ENCODE measurements at places on chromosomes 1 and 21.

DNA sequence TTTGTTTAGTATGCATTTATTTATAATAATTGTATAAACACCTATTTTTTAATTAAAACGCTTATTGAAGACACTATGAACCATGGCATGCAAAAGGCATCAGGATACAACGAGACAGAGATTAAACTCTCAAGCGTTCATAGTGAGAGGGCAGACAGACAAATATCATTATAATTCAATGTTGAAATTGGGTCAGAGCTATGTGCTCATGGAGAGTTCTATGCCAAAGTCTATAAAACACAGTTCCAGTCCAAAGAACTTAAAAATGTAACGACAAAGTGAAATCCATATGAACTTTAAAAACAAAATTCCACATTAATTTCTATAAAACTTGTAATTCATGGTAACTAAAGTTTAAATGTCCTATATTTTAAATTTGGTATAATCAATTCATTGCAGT, 724.0 kb downstream of the LTN1 start:
- no peak for DNase-seq

DNA sequence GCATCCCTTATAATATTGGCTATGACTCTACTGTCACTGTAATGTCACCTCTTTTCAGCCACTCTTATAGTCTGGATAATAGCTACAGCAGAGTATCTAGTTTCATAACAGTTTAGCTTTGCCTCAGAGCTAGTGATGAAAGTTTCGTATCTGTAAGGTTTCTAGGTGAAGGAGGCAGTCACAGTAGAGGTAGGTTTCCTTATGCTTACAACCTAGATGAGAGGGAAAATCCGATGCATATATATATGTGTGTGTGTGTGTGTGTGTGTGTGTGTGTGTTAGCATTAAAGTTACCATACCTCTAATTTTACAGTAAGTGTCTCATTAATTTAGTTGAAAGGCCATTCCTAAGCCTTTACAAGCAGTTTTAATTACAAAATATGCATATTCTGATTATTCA, 2.2 kb upstream of the TOR1AIP2 start:
- DNase-seq: no peak

- DNase-seq: no peak
These were observed 157.7 kb downstream of the TRIM33 start for GRCh38 chr1:114353262-114353661.

DNA sequence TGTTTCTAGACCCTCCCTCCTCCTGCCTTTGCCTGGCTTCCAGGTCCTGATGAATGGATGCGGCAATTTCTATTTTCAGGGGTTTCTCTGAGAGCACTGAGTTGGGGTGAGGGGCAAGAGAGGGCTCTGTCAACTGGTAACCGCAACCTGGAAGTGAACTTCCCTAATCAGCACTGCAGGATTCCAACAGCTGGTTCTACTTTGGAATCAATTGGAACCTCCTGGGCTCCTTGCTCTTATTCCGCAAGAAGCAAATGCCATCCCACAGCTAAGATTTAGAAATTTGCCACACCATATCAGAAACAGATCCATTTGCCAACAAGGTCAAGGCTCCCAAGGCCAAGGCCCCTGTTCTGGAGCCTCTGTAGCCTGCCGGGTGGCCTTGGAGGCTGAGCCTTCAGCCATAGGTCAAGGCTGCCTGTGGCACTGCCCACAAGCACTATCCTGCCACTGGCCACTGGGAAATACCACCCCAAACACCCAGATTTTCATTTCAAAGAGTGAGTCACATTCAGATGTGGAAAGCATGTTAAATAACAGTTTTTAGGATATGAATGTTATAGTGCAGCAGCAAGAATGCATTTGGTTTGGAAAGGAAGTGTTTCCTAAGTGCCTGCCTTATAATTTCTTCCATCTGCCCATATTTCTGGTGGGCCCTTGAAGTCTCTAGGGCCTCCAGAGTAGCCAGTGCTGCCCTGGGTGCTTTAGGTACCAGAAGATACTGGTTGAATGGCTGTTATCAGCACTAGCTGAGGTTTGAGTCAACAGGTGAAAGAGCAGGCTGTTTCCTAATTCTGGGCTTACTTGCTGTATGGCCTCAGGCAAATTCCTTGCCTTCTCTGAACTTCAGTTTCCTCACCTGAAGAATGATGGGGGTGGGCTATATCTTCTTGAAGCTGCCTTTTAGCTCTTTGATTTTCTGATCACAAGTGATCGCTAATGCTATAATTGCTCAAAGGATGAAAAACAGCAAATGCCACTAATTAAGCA, 56.3 kb upstream of the JUN start:
- DNase-seq: no peak

DNA sequence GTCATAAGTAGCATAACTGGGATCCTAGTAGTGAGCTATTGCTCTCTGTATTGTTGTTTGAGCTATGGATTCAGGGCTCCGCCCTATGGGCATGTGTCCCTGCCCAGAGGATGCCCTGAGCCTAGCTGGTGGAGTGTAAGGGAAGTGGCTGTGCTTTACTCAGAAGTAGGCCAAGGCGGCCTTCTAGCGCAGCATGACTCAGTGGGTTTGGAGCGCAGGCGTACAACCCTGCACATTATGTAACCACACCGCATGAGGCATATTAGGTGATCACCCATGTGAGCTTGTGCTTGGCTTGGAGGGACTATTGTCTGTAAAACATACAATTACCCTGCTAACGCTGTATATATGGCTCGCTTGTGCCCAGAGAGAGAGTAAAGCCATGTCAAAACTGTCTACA, 11.1 kb upstream of the UBE2U start:
- DNase-seq: no peak

DNA sequence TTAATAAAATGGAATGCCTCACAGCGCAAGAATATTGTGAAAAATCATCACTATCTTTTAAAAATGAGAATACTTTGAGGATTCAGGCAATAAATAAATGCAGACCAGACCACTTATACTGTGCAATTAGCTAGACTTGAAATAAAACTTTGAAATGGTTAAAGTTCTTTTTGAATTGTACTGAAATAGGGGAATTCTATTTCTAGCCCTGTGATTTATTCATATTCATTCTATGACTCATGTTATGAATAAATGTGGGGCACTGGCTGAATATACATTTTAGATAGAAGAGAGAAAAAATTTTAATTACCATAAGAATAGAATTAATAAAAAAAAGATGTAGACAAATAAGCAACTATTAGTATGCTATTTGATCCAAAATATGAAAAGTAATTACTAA, 16.4 kb upstream of the USP25 start:
- no peak for DNase-seq

DNA sequence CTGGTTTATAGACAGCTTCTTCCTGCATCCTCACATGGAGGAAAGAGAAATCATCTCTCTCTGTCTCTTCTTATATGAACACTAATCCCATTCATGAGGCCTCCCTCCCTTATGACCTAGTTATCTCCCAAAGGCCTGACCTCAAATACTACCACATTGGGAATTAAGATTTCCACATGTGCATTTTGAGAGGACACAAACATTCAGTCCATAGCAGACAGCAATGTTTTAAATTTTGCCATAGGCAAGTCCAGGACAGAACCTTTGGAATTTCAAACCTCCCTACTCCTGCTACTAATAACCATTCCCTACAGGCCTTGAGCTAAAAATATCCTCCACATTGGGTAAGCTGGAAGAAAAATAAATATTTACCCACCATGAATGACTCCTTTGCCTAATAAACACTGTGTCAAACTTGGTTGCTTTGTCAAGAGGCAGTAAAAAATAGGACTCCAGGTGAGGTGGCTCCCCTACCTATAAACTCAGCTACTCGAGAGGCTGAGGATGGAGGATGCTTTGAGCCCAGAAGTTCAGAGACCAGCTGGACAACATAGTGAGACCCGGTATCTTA, 113.7 kb downstream of the ZNF281 start:
- no peak for DNase-seq

- no peak for DNase-seq
These were observed 14.9 kb downstream of the ZYG11A start for GRCh38 chr1:52857443-52857842.

DNA sequence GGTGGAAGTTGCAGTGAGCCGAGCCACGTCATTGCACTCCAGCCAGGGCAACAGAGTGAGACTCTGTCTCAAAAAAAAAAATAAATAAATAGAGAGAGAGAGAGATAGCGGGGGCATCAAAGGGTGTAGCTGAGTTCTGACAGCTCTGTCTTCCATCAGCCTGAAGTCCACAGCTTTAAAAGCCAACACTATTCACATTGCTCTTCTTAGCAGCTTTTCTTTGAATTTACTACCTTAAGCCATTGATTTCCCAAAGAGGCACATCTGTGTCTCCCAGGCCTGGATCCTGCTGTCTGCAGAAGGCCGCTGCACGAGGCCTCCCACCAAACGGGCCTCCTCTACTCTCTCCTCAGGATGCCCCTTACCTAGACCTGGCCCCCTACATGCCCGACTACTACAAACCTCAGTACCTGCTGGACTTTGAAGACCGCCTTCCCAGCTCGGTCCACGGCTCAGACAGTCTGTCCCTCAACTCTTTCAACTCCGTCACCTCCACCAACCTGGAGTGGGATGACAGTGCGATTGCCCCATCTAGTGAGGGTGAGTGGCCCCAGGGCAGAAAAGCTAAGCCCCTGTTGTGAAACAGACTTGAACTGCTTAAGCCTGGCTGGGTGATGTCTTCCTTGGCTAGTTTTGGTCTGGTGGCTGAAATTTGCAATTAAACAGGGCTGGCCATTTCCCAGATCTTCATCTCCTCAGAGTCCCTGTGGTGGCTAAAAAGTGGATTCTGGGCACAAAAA, 16.5 kb upstream of the SLC25A34 start:
- no peak for DNase-seq

DNA sequence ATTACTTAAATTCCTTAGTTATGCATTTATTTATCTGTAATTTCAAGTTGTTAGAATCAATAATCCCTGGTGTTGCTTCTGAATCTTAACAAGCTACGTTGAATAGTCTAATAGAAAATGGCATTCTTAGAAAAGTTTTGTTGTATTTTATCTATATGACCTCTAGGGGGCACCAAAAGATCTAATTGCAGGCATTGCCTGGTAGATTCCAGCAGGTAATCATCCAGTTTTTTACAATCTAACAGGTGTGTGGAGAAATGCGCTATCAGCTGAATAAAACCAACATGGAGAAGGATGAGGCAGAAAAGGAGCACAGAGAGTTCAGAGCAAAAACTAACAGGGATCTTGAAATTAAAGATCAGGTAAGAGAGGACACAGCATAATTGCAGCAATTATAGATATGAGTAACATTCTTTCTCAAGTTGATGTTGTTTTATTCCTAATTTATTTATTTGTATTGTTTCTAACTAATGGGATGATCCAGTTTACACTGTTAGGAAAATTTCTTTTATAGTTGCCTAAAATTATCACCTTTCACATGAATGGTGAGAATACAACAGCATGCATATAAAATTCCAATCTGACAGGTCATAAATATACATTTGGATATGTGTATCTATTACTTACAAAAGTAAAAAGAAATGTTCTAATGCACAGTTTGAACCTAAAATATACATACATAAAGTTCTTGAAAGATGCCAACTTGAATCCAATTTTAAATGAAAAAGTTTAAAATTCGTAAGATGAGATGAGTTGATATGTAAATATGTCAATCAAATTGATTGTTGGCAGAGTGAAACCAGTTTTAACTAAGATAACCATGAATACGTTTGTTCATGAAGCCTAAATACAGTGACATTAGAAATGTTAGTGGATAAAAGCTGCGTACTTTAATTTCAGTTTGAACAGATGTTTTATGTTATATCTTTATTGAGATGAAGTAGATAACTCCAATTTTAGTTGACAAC, 88.4 kb downstream of the SDCCAG8 start:
- no peak for DNase-seq

DNA sequence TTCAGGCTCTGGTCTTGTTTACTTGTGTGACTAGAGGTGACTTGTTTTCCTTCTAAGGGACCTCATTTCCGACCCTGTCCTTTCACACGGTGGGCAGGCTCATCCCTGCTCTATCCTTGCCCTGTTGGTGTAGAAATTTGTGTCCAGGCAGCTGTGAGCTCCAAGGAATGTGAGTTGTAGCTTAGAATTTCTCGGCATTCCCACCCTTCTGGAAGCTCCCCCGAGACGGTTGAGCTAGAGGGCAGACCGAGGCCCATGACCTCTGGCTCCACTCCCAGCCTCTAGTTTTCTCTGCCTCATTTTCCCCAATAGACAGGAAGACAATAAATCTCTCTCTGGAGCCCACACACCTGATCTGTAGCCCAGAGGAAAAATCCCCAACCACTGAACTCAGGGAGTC, 100.9 kb downstream of the NAV1 start:
- DNase-seq: no peak

GRCh38 chr1:24283326-24284155, 35.6 kb upstream of the GRHL3 start:
- DNase-seq: no peak

- no peak for DNase-seq
These were observed 27.9 kb downstream of the S1PR1 start for GRCh38 chr1:101264697-101265096.

DNA sequence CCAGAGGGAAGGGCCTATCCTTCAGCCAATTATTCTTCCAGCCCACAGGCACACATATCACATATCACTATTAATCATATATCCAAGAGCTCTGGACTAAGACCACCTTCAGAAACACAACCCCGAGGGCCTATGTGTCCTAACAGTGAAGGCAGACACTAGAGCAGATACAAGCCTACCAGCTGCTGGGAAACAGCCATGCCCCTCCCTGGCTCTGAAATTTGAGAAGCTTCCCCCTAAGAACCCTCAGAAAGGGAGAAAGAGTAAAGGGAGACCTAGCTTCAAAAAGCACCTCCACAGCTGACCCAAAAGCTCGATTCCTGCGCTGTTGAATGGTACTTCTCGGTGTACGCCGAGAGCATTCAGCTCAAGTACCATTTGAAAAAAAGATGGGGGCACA, 17.4 kb downstream of the CNN3 start:
- no peak for DNase-seq
